ENCODE measurements at places on chromosomes 12 and 14.

GRCh38 chr12:20489645-20490044 lies 121.3 kb downstream of the PDE3A start:
- no peak for DNase-seq

- no peak for DNase-seq
Measured at GRCh38 chr12:132227118-132227517, 82.9 kb downstream of the NOC4L start.

GRCh38 chr12:42125388-42125767 lies 19.3 kb downstream of the GXYLT1 start:
- DNase-seq: no peak

GRCh38 chr14:75861161-75861621 lies 120.6 kb downstream of the TGFB3 start:
- DNase-seq: no peak

DNA sequence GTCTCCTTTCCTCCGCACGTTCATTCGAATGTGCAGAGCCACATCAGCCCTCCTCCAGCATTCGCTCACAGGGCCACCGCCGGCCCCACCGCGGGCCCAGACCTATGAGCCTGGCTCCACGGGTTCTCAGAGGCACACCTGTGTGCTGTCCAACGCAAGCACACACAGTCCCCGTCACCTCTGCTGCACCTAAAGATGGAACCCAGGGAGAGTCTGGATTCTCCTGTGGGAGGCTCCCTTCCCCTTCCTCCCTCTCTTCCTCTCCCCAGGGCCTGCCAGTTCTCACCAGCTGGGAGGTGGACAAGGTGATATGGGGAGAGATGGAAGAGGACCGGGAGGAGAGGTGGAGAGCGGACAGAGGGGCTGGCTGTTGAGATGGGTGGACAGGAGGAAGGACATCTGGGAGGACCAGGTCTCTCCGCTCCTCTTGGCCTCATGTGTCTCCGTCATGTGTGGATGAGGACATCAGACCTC lies 4.9 kb upstream of the AQP6 start:
- no peak for DNase-seq

Measured in NCI-H446 (cell line).